NCI-H1092 (cell line): ENCODE measurements at places on chromosomes 16 and 17.
A peak's percentile ranks its signal among the peaks of the same experiment; 100 is the strongest.

DNA sequence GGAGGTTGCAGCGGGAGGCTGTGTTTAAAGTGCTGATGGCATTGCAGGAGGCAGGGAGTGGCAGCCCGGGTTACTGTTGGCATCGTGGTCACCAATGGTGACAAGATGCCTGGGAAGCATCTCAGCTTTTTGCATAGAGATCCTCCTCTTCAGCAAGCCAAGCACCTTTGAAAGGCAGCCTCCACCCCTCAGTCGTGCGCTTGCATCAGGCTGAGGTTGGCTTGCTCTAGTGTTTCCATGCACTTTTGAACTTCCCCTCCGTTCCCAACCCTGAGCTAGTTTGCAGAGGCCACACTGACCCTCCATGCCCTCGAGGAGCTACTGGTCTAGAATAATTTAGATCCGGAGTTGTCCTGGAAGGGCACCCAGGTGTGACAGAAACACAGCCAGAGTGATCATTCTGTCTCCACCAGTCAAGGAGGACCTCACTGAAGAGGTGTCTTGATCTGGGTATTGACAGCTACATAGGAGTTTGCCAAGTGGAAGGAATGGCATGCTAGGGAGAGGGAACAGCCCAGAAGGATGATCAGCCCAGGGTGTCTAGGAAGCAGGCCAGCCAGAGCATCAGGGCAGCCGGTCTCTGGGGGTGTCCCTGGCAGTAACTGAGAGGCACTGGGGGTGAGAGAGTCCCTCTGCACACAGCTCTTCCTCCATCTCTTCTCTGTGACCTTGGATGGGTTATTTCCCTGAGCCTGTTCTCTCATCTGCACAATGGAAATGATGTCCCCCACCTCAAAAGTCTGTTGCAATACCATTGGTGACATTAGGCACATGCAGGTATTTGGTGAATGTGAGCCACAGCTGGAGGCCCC, 7.7 kb downstream of the BEAN1 start:
- no peak for DNase-seq

GRCh38 chr16:23902034-23902747, 66.4 kb downstream of the PRKCB start:
- DNase-seq, result no peak

GRCh38 chr17:44315760-44316731, 7.6 kb downstream of the RUNDC3A start:
- DNase-seq, result no peak

- no peak for DNase-seq
These were observed 223.9 kb upstream of the TOX3 start for GRCh38 chr16:52770828-52771227.

GRCh38 chr17:64507413-64507782, 621 bp downstream of the CEP95 start:
- DNase-seq, result peak; percentile 64

GRCh38 chr16:49640581-49640980, 215.3 kb downstream of the ZNF423 start:
- no peak for DNase-seq

DNA sequence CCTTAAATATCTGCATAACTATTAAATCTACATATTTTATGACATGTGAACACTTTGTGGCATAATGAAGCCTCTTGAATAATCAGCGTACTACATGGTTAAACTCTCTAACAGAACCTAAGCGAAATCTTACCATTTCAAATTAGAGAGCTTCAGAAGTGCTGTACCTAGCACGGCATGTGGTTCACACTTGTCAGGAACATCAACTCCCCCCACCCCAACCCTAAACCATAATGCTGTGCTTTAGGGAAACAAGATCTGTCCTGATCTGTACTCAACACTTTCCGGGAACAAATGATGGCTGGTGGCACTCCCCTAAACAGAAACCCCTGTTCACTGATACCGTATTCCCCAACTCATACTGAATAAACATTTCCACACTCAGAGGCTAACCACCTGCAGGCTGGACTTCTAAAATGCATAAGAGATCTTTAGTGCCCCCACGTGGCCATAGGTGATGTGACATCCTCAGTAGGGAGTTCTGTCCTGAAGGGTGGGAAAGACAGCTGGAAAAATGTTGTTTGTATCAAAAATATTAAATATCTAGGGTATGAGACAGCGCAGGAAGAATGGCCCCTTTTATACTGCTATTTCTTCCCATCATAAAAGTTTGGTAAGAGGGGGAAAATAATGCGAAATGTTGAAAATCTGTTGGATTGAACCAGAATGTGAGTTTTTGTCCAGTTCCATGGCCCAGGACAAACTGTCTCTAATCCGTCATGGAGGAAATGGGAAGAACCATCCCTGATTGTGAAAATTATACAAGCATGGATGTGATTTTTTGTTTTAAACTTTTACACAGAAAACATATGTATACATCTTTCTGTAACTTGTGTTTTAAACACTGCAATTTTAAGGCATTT, 88.6 kb downstream of the USP31 start:
- DNase-seq, result peak; percentile 49

DNA sequence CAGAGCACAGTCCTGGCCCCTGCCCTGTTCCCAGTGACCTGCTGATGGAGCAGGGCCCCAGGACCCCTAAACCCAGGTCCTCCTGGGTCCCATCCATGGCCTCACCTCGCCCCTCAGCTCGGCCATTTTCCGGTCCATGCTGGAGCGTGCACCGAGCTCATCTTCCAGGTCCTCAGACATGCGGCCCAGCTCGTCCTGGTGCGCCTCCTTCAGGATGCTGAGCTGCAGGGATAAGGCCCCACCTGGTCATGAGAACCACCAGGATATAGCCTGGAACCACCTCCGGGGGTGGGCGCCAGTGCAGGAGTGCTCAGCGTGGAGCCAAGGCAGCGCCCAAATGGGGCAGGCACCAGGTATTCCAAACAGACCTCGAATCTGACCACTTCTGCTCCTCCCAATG, 17.9 kb downstream of the CCDC102A start:
- no peak for DNase-seq

DNA sequence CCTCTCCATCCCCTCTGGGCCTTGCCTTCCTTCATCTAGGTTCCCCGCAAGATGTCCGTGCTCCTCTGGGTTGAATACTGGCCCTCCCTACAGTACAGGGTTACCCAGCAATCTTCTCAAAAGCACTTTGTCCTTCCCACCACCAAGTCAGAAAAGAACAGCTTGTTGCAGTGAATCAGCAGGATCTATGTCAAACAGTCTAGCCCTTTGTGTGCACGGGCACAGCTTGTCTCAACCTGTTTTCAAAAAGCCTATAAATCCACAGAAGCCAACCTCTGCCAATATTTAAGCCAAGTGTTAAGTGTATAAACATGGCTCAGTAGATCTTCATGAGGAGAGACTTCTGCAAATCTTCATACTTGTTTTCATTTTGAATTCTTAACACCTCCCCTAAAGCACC, 25.2 kb downstream of the C17orf67 start:
- no peak for DNase-seq

GRCh38 chr16:63712725-63713124, 1409.1 kb downstream of the CDH11 start:
- DNase-seq, result no peak

DNA sequence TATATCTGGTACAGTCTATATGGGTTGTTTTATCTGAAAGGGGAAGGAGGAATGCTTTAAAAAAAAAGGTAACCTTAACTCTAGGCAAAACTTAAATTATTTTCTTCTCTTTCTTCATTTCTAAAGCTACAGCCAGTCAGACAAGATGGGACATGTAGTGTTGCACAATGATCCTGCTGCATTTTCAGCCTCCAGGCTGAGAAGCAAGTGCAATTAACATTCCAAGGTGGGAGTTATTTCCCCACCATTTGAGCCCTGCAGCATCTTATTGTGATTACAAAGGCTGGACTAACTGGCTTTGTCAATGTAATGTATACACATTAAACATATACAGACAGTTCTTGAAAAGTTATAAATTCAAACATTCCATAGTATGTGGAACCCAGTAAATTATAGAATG, 22.6 kb upstream of the NF1 start:
- DNase-seq, result no peak

DNA sequence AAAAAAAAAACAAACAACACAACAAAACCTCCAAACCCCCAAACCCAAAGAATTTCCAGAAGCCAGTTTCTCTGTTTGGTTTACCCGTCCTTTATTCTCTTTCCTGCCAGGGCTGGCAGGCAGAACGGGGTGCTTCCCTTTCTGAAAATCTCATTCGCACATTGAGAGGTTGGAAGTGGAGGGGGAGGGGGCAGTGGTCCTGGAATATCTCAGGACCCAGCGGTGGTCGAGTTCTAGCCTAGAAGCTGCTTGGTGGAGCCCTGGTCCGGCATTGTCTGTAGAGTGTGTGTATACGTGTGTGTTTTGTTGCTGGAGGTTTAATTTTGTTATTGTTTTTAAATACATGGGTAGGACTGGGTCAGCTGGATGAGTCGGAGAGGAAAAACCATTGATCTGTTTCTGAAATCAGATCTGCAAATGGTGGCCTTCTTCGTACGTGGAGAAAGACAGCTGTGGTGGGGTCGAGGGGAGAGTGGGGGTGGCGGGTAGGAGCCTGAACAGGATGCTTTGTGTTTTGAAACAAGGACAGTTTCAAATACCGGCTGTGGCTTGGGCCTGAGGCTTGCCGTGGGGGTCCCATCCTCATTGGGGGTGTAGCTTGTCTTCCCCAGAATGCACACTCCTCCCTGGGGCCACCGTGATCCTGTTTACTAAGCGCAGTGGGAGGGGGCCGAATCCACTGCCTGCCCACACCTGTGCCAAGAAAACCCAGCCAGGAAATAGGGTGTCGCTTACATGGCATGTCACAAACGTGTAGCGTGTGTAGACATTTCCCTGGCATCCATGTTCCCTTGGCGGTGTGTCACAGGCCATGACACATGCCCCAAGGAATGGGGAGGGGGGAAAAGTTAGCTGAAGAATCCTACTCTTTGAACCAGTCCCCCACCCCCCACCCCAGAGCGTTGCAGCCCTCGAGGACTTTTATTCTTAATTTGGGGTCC, 1.6 kb downstream of the CMIP start:
- no peak for DNase-seq

DNA sequence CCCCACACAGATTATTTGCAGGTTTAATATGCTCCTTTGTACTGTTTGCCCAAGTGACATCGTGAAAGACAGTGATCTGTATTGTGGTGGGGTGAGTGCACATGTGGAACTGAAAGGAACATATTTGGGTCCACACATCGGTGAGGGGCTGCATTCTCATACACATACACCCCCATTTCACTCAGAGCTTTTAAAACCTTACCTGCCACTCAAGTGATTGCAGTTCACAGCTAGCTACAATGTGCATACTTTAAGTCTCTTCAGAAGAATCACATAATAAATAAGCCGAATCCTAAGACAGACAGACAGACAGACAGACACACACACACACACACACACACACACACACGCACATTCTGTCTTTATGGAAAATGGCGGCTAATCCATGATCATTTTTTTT, 102.6 kb downstream of the AATF start:
- no peak for DNase-seq

DNA sequence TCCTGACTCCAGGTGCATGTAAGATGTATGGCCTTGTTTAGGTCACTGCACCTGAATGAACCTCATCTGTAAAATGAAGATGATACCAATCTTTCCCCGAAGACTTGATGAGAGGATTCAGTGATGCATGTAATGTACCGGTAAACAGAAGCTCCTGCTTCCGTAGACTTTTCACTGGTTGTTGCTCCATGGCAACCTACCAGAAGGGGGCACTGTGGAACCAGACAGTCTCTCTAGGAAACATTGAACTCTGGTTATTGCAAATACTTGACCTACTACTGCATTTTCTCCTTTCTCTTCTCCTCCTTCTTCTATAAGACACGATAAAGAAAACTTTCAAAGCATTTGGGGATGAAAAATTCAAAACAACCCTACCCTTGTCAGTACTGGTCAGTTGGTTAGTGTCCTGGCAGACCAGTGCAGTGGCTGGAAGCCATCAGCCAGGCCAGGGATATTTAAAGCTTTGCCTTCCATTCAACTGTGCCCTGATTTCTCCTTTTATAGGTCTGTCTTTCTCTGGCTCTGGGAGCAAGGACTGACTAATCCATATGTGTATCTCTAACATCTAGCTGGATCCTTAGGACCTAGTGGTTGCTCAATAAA, 667.4 kb upstream of the SALL1 start:
- DNase-seq, result peak; percentile 13

DNA sequence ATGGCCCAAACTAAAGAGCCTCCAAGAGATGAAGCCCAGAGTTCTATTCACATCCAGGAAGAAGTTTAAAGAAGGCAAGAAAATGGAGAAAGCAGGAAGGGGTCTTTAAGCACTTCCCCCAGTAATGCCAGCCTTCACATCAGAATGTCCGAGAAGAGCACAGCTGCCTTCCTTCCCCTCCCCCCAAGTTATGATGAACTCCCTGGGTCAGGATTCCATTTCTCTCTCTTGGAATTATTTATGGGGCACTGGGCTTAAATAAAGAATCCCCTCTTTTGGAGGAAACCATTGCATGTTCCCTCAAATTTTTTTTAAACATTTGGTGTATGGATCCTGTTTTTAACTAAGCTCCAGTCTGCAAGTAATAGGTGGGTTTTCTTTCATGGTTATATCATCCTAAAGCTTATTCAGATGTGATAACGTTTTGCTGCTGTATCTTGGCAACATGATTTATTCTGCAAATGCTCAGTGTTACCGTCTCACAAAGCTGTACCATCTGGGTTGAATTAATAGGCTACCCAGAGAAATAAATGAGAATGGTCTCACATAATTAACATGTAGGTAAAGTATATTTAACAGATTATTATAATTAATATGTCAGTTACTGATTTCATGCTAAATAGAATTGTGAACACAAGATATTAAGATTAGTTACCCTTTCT, 160.9 kb upstream of the TOX3 start:
- DNase-seq, result no peak

- DNase-seq, result no peak
These were observed 16.4 kb downstream of the TADA2A start for GRCh38 chr17:37422971-37423625.

GRCh38 chr16:67277999-67278772, 1.1 kb upstream of the PLEKHG4 start:
- no peak for DNase-seq

DNA sequence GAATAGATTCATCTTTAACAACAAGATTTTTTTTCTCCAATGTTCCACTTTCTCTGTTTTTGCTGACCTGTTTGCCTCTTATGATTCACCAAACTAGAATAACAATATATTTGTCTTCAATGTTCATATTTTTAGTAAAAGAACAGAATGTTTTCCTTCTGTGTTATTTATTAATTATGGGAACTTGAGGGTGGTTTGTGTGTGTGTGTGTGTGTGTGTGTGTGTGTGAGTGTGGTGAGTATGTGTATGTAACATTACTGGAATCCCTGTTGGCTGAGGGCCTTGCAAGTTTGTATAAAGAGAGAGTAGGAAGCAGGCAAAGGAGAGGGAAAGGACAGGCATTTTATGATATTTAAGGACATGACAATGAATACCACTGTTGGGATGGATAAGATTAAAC, 13.8 kb downstream of the STXBP4 start:
- DNase-seq, result no peak

DNA sequence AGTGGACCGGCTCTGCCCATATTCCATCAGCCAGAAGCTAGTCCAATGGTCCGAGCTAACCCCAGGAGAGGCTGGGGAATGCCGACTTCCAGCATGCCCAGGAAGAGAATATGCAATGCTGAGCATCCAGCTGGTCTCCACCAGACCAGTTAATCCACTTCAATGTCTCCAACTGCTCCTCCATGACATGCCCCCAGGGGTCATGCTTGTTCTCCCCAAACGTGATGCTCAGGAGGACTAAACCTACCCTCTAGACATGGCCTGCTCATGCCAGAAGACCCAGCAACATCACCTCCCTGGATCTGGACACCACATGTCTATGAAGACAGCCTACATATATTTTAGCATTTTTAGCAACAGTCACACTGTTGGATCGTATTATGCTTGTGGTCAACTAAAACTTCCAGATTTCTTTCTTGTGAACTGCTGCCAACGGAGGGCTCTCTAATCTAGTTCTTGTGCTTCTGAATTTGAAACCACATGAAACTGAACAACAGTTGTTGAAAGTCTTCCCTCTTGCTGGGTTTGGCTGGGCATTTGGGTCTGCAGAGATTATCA, 245.1 kb downstream of the SOX9 start:
- DNase-seq, result no peak
